CD8-positive, alpha-beta T cell (primary cell): ENCODE measurements at places on chromosomes 6 and 20.

DNA sequence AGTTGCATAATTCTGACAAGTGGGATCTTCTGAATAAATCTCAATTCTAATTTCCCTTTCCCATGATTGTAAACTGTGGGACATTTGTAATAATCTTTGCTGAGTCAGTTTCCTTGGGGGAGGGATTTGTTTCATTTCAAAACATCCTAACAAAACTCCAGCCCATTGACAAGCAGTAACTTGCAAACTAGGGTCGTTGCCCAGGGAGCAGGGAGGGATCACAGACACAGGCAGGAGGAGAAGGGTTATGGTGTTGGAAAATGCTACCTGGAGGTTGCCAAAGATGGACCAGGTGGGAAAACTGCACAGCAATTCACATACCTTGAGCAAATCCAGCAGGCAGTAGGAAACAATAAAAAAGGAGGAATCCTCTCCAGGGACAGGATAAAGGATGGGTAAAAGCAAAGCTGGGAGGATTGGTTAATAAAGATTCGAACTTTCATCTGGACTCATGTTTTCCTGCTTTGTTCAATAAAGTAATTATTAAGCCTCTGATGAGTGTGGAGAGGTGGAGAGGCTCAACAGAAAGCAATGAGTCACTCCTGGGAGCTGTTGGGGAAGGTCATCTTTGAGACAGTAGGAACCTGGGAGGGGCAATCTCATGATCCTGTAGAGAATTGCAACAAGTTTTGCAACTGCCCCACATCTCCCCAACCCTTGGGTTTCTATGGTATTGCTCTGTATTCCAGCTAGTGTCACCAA, 87.3 kb upstream of the AKIRIN2 start:
- DNase-seq, result peak; percentile 22

DNA sequence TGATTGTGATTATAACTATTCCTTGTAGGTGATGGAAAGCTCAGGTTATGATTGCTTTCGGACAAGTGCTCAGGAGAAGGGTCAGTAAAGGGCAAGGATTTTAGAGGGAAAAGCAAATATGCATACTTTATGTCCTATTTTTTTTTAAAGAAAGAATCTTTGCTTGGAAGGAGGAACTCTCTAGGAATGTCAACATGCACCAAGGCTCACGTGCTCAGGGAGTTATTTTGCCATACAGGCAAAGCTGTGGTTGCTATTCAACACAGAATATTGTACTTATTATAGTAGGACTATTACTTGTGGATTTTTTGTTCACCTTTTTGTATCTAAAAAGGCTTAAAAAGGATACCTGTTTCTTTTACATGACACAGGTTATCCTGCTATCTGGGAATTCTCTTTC, 3.0 kb upstream of the TSPYL1 start:
- DNase-seq, result no peak

GRCh38 chr6:134097114-134097707, 44.8 kb upstream of the SLC2A12 start:
- peak; percentile 74 for DNase-seq

DNA sequence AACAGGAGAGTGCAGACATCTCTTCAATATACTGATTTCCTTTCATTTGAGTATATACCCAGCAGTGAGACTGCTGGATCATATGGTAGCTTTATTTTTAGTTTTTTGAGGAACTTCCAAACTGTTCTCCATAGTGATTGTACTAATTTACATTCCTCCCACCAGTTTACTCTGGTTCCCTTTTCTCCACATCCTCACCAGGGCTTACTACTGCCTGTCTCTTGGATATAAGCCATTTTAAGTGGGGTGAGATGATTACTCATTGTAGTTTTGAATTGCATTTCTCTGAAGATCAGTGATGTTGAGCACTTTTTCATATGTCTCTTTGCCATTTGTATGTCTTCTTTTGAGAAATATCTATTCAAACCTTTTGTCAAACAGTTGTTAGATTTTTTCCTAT, 64.9 kb upstream of the HMGCLL1 start:
- no peak for DNase-seq

- DNase-seq, result no peak
Measured at GRCh38 chr20:41457173-41457857, 90.7 kb upstream of the EMILIN3 start.

DNA sequence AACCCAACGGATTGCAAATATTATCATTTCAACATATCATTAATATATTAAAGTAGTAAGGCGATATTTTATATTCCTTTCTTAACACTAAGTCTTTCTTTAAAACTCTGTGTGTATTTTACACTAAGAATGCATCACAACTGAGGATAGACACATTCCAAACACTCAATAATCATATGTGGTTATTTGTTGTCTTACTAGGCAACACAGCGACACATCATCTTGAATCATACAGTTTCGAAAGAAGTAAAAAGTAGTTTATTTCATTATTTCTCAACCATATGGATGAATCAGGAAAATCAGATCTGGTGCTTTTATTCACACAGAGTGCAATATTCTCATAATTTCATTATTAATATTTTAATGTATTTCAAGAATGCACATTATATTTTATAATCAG, 662.4 kb downstream of the EPHA7 start:
- DNase-seq, result no peak

DNA sequence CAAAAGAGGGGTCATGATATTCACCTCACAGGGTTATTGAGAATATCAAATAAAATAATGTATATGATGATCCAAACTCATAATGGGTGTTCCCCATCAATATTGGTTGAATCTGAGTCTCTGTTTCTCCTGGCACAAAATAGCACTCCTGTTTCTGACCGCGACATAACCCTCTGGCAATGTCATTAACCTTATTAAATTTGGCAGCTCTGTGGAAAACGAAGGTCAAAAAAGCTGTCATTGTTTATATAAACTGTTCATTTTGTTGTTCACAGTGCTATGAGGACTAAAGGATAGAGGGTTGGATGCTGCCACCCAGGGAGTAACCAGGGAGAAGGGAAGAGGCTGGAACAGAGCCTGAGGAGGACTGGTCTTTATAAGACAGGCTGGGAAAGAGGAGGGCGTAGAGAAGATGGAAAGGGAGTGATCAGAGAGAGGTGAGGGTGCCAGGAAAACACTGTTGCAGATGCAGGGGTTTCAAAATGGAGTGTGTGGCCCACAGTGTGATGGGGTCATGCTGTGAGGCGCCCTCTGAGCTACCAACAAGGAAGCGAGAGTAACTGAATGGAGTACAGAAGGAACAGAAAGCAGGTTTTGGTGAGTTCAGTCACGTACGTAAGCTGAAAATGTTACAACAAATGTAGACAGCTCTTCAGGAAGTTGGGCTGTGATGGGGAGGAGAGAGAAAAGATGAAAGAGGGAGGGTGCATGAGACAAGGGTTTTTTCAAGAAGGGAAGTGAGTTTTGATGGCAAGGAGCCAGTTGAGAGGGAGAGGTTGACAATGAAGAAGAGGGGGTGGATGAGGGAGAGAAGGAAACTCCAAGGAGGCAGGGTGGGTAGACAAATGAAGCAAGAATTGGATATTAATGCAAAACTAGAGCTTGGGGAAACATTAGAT, 251.6 kb upstream of the TAB2 start:
- DNase-seq, result peak; percentile 19

DNA sequence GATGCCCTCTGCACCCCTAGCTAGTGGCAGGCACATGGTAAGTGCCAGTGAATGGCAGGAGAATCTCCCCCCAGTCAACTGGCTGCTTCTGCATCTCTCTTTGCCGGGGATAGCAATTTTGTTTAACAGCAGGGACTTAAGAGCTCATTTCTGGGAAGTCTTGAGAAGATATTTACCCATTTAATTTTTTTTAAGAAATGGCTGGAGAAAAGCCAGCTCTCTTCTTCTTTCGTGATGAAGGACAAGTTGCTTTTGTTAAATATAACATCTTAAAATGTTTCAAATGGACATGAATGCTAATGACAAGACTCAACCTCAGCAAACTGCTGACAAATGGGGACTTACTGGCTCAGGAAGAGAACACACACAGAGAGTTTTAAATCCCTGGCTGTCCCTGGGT, 55.0 kb upstream of the IYD start:
- no peak for DNase-seq

GRCh38 chr6:33088258-33088930, 12.6 kb downstream of the HLA-DPB1 start:
- no peak for DNase-seq

- no peak for DNase-seq
Measured at GRCh38 chr6:113356139-113356538, 501.0 kb upstream of the MARCKS start.

- DNase-seq, result no peak
Measured at GRCh38 chr6:140670021-140670420, 1295.6 kb upstream of the CITED2 start.

- DNase-seq, result peak; percentile 24
Measured at GRCh38 chr6:111105578-111105977, 18.3 kb downstream of the SLC16A10 start.

DNA sequence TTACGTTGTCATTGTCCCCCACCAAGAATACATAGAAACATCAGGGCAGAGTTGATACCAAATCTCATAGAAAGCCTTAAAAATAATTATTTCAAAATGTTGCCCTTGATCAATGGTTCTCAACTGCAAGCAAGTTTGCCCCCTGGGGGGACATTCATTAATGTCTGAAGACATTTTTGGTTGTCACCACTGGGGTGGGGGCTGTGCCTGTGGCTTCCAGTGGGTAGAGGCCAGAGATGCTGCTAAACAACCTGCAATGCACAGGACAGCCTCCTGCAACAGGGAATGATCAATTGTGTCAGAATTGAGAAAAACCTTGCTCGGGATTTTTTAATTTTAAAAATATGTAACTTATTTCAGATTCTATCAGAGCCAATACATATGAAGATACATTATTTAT, 130.6 kb upstream of the DOK5 start:
- no peak for DNase-seq

DNA sequence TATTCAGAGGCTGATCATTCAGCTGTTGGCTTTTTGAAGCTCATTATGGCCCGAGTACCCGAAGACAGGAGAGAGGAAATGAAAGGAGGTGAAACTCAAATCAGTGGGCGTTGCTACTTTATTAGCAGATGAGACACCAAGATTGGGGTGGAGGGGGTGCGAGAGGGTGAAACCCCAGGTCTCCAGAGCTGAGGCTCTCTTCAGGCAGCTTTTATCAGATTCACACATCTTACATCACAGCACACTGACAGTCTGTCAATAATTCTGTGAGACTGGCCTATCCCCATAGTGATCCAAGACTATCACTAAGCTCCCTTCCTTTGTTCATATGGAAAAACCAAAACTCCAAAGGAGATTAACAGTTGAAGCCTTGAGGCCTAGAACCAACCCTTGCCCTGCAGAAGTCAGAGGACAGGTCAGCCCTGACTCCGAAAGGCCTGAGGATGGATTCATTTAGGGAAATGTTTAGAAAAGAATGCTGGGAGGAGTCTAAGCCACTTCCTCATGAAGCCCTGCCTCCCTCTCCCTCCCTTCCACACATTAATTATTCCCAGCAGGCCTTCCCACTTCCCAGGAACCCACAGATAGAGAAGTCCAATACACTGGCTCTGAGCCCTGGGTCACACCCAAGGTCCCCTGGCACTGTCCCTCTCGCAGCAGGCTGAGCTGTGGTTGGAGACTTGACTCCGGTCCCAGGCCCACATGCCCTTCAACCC, 23.2 kb downstream of the TRERF1 start:
- DNase-seq, result no peak

- no peak for DNase-seq
Measured at GRCh38 chr6:98039904-98040607, 757.0 kb upstream of the MMS22L start.

DNA sequence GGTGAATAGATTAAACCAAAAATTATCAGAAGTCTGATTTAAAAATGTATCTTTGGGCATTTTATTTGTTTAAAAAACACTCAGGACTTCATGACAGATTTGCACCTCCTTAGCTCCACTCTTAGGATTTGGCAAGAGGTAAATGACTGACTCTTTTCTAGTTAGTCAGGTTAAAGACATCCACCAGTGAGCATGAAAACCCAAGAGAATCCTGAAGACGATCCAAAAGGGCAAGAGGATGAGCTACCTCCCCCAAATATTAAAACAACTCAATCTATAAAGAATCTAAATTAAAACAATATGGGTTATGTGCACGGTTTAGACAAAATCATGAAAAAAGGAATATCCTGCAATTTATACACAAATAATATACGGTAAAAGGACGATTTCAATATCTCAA, 89.4 kb upstream of the OPRM1 start:
- DNase-seq, result no peak

- no peak for DNase-seq
Measured at GRCh38 chr6:73830119-73830518, 134.1 kb downstream of the CD109 start.

GRCh38 chr20:20555838-20556237, 156.6 kb downstream of the RALGAPA2 start:
- no peak for DNase-seq

DNA sequence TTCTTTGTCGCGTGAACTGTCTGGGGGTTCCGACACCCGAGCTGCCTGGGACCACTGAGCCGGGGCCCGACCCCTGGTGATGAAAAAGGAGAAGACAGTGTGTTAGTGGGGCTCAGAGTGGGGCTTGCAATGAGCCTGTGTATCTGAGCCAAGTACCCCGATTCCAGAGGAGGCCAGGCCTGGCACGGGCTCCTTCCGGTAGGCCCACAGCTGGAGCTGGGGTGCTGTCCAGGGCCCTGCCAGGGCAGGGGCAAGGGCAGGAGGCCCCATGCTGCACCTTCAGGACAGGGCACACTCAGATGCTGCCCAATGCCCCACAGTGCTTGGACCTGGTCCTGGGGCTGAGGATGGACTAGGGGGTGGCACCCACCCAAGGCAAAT, 89.4 kb downstream of the TAF4 start:
- no peak for DNase-seq

DNA sequence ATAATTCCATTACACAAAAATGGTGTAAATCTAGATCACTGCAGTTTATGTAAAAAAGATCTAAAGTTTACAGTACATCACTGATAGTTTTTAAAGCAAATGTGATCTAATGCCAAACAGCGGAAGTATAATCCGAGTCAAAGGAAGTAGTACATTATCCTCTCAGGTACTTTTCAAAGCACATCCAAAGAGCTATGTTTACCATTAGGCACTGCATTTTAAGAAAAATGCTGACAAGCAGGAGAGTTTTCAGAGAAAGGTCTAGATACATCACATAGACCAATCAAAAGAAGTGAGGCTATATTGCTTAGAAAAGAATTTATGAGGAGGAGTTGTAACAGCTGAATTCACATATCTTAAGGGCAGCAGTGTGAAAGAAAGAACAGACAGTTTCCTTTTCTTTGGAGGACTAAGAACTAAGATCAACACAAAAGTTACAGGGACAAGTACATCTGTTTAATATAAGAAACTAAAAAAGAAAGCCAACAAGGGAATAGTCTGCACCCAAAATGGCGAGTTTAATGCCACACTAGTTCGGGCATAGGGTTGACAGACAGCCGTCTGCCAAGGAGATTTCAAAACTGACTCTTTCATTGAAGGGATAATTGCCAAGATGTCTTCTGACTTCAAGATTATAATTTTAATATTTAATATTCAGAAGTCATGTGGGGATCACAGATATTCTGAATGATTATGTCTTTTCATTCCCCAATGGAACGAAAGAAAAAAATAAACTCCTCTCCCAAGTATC, 1.4 kb downstream of the ZNF184 start:
- DNase-seq, result no peak

- no peak for DNase-seq
Measured at GRCh38 chr6:5095236-5095635, 10.1 kb downstream of the PPP1R3G start.

- no peak for DNase-seq
Measured at GRCh38 chr6:6660339-6661045, 72.0 kb downstream of the LY86 start.

- DNase-seq, result no peak
Measured at GRCh38 chr6:52588710-52589091, 11.8 kb upstream of the TRAM2 start.

GRCh38 chr6:156741287-156742073, 35.7 kb upstream of the ARID1B start:
- no peak for DNase-seq
